ENCODE measurements at places on chromosomes 6 and 20.

- no peak for DNase-seq
These were observed 100.5 kb downstream of the EYA4 start for GRCh38 chr6:133341607-133342158.

DNA sequence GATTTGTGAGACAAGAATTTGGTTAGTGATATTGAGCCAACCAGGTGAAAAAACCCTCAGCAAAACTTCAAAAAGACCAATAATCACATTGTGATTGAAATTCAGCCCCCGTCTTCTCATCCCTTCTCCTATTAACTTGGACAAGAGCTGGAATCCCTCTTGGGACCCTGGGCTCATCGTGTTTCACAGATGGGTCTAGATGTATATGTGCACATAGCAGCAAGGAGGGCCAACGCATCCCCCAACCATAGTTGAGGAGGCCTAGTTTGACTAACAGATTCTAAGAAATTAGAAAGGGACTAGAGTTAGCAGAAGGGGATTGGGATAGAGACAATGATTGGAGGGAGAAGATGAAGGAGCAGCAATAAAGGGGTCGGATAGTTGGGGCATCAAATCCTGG is 19.8 kb upstream of the LRFN2 start:
- no peak for DNase-seq

GRCh38 chr6:25343984-25344383 is 64.8 kb downstream of the CARMIL1 start:
- no peak for DNase-seq

DNA sequence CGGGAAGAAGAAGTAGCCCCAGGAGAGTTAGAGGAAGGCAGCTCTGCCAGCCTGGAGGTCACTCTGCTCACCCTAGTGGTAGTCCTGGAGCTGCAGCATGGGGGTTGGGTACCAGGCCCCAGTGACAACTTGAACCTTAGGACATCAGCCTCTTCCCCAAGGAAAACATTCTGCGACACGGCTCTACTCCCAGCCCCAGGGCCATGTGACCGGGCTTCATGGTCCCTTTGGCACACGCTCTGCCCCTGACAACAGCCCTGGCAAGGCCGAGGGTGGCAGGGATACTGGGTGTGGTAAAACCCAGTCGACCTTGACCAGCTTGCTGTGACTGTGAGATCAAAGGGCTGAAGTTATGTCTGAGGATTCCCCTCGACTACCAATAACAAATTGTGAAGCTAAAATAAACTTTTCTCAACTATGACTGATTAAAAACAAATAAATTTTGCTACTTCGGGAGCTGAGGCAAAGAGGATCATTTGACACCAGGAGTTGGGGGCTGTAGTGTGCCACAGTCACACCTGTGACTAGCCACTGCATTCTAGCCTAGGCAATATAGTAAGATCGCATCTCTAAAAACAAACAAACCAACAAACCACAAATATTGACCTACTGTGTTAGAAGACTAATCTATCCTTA is 24.4 kb upstream of the ARID1B start:
- no peak for DNase-seq

DNA sequence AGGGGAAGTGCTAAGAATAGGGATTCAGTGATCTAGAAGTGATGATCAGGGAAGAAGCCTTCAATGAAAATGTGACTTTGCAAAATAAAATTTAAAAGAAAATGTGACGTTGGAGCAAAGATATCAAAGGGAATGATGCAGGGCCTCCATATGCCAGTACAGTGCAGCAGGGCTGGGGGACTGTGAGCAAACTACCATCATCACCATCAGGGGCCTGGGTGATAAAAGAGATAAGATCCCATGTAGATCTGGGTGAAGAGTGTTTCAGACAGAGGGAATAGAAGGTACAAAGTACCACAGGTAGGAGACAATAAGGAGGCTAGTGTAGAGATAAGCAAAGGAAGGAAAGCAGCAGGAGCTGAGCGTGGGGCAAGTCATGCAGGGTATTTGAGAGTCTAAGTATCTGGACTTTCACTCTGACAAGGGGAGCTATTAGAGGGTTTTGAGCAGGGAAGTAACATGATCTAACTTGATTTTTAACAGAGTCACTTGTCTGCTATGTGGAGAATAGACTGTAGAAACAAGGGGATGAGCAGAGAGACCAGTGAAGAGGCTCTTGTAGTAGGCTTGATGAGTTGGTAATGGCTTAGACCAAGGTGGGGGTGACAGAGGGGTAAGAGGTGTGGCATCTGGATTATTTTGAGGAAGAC is 295.6 kb downstream of the ZFAND3 start:
- no peak for DNase-seq

GRCh38 chr6:104305206-104305605 is 554.5 kb downstream of the HACE1 start:
- no peak for DNase-seq

DNA sequence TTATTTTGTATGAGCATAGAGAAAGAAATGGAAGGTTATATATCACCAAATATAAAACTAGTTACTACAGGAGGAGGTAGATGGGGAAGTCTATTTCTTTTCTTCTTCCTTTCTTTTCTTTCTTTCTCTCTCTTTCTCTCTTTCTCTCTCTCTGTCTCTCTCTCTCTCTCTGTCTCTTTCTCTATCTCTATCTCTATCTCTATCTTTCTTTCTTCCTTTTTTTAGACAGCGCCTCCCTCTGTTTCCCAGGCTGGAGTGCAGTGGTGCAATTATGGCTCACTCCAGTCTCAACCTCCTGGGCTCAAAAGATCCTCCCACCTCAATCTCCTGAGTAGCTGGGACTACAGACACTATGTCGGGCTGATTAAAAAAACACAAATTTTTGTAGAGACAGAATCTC is 10.2 kb upstream of the SGK1 start:
- DNase-seq, result no peak

DNA sequence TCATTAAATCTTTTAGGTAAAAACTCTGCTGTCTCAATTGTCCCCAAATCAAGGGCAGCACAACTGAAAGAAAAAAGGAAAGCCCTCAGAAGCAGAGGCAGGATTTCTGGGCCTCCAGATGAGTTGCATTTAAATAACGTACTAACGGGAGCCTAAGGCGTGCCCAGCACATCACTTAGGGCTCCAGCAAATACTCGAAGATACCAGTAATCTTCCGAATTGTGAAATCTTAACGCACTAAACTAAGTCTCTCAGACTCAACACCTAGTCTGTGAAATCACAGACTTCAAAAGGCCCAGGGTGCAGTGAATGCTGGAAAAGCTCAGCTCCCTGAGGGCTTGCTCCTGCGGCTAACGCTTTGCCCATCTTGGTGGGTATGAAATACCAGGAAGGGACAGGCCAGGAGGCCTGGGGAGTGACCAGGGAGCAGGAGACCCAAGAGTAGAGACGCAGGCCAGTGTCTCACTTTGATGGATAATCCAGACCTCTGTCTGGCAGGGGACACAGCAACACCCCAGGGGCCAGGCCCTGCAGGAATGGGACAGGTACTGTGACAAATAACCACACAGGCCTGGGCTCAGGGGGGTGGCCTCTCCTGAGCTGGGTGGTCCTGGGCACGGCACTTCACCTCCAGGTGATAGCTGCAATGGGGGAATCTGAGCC is 36.4 kb downstream of the RRBP1 start:
- no peak for DNase-seq

- DNase-seq, result no peak
These were observed 108.2 kb downstream of the NOL4L start for GRCh38 chr20:32476684-32477593.

DNA sequence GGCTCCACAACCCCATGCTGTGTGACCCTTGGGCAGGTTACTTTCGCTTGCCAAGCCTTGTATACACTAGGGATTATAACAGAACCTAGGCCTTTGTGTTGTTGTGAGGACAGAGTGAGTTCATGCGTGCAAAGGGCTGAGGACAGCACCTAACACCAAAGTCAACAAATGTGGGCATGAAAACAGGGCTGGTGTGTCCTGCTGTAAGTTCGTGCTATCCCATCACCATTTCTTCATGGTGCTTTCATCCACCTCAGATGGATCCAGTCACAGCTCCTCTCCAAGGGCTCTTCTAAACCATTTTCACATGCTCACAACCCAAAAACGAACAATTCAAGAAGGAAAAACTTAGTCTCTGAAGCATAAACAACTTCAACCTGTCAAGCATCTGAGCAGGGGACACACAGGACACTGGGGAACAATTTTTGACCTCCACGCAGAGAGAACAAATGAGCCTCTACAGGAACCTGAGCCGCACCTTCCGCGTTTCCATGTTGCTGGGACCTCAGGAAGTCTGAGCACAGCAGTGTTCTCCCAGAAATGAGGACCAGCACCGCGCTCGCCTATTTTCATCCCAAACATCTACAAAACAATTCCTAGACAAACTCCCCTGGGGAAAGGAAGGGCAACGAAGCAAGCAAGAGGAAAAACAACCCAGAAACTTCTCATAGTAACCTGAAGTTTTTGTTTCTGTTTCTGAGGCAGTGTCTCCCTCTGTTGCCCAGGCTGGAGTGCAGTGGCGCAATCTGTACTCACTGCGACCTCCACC is 3.1 kb downstream of the LRP11 start:
- no peak for DNase-seq

- no peak for DNase-seq
These were observed 79.5 kb upstream of the PAK5 start for GRCh38 chr20:9918348-9918747.

GRCh38 chr20:4869290-4870193 is 131.8 kb downstream of the SLC23A2 start:
- no peak for DNase-seq

DNA sequence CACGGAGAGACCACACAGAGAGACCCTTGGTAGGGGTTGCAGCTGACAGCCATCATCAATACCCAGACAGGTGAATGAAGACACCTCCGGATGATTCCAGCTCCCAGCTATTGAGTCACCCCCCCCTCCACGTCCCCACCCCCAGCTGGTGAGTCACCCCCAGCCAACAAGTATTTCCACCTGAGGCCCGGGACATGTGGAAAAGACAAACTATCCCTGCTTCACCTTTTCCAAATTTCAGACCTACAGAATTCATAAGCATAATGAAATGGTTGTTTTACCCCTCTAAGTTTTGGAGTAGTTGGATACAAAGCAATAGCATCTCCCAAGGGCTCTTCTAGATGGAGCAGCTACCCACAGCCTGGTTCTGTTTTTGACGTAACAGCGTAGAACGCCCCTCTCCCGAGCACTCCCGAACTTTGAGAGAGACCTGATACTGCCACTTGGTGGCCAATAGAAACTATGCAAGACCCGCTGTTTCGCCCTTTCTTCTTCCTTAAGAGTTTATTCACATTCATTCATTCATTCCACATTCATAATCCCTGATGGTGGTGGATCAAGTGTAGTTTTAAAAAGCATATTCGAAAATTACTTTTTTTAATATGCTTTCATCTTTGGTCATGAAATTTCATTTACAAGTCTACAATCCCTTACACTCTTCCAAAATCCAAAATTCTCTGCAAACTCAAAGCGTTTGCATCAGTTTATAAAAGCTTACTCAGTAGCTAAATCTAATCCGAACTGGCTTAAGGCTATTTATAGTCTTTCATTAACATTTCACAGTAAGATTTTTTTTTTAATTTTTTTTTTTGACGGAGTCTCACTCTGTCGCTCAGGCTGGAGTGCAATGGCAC is 15.1 kb upstream of the PPP1R16B start:
- DNase-seq, result no peak

GRCh38 chr6:137413482-137413881 is 80.7 kb downstream of the OLIG3 start:
- DNase-seq, result no peak

GRCh38 chr6:73798592-73798991 is 102.6 kb downstream of the CD109 start:
- DNase-seq, result no peak

- no peak for DNase-seq
These were observed 176.6 kb downstream of the PDE10A start for GRCh38 chr6:165486183-165487137.

- no peak for DNase-seq
These were observed 293.0 kb upstream of the CNR1 start for GRCh38 chr6:88459189-88459588.

DNA sequence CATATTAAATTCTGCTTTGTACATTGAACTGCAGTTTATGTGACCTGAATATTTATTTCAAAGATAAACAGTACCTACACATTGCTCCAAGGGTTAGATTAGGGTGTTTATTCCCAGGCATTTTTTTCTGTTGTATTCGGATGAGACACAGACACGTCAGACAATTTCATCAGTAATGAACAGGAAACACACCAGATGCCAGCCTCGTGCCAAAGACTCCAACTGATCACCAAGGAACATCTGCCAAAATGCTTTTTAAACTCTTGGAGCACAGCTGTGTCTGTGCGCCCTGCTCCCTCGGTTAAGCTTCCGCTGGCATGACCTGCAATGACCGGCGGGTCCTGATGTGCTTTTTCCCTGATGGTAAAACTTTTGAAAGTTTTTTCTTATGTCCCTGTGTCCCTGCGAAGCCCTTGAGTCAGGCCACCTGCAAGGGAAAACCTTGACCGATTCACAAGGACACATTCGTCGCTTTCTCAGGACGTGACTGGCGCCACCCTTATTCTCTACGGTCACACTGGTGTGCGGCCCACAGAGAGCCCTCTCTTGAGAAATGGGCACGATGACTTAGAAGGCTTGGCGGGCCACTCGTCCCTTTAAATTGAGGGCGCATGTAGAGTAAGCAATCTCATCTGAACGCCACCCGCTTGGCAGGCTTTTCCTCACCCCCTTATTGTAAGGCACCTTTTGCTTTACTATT is 173.9 kb downstream of the QKI start:
- no peak for DNase-seq

DNA sequence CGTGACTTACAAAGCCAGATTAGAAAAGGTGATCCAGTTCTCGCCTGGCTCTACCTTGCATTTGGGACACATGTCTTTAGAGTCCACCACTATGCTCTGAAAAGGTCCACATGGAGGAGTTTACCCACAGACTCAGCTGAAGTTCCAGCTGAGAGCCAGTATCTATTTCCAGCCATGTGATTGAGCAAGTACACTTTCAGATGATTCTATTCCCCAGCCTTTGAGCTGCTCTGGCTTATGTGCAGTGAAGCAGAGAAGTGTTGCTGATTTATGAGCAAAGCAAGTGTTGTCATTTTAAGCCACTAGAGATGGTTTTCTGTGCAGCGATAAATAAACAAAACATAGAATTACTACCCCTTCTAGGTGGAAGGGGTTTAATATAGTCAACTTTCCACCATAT is 520.8 kb upstream of the RNF217 start:
- DNase-seq, result no peak

DNA sequence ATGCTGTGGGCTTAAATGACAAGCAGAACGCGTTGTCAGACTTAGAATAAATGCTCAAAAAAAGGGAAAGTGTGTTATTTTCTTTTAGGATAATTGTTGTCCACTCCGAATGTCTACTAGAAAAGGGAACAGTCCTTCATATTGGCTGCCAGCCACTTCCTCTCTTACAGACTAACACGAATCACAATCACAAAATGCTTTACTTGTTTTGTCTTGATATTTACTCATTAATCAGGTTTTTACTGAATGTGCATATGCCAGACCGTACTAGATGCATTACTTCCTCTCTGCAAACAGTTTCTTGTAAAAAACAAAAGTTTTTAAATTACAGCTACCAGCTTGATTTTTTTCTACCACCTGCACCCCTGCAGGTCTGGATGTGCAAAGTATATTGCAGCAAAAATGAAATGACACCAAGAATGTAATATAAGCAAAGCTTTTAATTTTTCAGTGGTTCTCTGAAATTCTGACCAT is 821 bp downstream of the DHX35 start:
- no peak for DNase-seq

Data from cortex of kidney (tissue), 1 donor.